ENCODE measurements at places on chromosomes 11 and 22.

DNA sequence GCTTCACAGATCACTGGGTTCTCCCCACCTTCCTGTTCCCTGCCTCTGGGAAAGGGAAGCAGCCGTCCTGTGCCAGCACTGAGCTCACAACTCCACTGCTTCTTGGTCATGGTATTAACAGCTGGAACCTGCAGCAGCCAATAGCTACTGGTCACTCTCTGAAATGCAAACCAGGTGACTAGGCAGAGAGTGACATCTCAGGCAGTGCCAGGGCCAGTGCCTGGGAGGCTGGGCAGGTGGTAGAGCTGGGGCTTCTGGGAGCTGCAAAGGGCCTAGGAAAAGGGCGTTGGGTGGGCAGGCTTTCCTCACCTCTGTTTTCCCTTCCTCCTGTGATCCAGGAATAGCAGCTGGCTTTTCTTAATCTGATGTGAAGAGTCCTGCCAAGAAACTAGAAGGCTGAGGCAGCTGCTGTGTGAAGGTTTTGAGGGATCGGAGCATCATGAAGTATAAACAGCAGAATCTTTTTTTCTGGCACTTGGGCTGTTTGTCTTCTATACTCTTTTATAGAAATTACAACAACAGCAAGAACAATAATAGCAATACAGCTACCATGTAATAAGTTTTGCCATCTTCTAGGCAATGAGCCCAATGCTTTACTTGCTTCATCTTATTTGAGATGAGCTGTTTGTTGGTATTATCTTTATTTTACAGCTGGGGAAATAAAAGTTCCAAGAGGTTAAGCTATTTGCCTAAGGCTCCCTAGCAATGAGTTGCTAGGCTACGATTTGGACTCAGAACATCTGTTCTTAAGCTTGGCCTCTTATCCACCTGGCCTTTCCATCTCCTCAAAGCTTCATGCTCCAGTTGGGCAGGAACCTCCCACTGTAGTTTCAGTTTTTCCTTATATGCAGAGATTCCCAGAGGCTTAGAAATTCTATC, 22.0 kb upstream of the CD44 start:
- DNase-seq, result peak; percentile 60

GRCh38 chr11:44945666-44946065, 5.0 kb downstream of the TP53I11 start:
- DNase-seq, result no peak

- DNase-seq, result no peak
Measured at GRCh38 chr11:6336293-6336692, 16.0 kb upstream of the CAVIN3 start.

- DNase-seq, result no peak
Measured at GRCh38 chr22:21978564-21979386, 3.8 kb downstream of the TOP3B start.

- DNase-seq, result peak; percentile 75
Measured at GRCh38 chr11:130775306-130776060, 140.8 kb downstream of the SNX19 start.

GRCh38 chr11:44004452-44005062, 43.2 kb upstream of the ACCSL start:
- DNase-seq, result no peak

GRCh38 chr11:85347291-85347690, 279.9 kb downstream of the DLG2 start:
- DNase-seq, result no peak
